Ureter (tissue), 1 donor: ENCODE measurements at places on chromosomes 6 and 20.

DNA sequence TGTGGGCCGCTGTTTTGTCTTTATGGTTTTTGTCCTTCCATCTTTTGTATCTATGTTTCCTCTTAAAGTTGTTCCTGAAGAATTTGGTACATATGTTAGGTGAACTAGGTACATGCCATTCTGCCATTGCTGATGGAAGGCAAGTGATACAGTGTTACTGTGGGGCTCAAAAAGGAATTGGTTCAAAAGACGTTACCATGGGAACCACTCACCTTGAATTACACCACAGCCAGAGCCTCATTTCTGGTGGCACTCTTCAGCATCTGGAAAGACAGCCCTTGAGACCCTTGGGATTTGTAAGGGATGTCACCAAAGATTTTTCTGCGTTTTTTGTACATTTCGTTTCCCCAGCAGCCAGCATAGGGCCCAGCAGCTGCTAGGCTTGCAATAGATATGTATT is 31.9 kb downstream of the TMEM181 start:
- no peak for DNase-seq

- no peak for DNase-seq
These were observed 50.5 kb downstream of the HNF4A start for GRCh38 chr20:44405785-44406571.

GRCh38 chr20:4154958-4155411 is 139.6 kb upstream of the RNF24 start:
- DNase-seq: no peak

- no peak for DNase-seq
These were observed 26.2 kb upstream of the CLDN20 start for GRCh38 chr6:155237613-155238012.

DNA sequence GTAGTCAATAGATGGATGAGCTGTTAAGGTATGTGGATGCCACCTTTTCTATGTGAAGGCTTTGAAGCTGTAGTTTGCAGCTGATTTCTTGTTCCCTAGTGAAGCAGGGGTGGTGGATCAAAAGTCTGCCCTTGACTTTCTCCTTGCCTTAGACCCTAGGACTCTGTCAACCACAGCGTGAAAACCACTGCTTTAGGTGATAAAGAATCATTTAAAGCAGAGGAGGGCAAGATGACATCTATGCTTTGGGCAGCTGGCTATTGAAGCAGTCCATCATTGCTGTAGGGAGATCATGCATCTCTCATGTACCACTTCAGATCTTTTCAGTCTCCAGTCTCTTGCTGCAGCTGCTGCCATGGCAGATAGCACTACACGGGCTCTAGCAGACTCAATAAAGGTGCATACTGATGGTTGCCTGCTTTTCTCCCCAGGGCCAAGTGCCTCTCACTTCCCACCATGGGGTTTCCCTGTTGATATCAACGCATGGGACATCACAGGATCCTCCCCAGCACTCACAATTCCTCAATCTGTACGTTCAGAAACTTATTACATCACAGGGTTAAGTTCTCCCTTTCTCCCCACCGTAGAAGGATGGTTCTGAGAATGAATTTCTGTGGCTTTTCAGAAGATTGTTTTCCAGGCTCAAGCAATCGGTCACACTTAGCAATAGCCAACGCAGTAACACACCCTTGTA is 122.0 kb upstream of the STMND1 start:
- no peak for DNase-seq

DNA sequence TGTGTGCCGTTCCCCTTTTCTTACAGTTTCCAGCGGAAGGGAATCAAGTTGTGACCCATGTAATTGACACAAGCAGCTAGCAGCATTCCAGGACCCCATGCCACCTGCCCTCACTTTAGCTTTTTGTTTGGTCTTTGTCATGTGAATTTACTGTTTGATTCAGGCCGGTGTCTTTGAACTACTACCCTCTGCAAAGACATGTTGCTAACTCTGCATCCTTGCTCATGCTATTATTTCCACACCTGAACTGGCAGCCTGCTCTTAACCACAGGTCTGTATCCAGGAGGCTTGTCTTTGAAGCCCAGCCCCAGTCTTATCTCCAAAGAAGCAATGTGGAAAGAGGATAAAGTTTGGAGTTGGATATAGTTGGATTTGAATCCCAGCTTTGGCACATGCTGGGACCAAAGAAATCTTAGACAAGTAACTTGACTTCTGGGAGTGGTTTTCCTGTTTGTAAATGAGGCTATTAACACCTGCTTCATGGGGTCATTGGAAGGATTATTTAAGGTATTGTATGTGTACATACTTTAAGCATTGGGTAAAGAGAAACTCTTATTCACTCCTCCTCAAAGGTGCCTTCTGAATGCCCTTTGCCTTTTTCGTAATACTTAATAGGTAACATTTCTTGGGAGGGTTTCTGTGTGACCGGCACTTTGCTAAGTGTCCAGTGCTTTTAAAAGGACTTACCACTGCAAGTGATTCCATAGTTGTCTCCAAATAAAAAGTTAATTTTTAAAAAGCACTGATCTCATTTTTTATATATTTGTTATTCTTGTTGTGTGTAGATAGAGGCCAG is 52.4 kb downstream of the RALY start:
- DNase-seq: no peak

- no peak for DNase-seq
These were observed 21.1 kb upstream of the AIG1 start for GRCh38 chr6:143039548-143039947.

GRCh38 chr6:72856801-72857200 is 234.9 kb downstream of the KCNQ5 start:
- no peak for DNase-seq

DNA sequence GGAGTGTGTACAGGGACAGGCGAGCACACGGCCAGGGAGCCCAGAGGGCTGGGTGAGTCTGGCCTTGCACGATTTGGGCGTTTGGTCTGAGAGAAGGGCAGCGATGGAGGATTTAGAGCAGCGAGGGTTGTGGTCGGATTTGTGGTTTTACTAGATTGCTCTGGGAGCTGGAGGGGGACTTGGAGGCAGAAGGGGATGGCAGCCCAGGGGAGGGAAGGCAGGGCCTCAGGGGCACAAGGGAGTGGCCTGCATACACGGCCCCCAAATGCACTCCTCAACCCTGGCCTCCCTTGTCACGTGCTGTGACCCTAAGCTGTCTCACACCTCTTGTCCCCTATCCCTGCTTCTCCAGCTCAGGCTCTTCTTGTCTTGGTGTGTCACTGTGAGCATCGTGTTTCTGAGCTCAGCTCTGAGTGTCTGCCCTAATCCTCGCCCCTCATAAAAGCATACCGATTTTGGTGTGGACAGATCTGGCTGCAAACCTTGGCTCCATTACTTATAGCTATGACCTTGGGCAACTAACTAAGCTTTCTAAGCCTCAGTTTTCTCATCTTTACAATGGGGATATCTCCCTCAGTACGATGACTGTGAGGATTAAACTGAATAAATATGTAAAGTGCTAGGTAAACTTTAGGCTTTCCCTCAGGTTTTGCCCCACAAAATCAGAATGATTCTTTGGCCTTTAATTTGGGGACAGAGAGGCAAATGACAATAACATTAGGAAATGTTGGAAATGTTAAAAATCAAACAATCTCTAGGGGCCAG is 120.1 kb upstream of the ARMC2 start:
- DNase-seq: no peak

- no peak for DNase-seq
These were observed 92.6 kb downstream of the YTHDF1 start for GRCh38 chr20:63123331-63123741.

- DNase-seq: no peak
These were observed 9.9 kb downstream of the ANKRD66 start for GRCh38 chr6:46756469-46757213.

- DNase-seq: no peak
These were observed 202.4 kb downstream of the MOXD1 start for GRCh38 chr6:132198896-132199295.

GRCh38 chr6:96900873-96901272 is 3.2 kb upstream of the NDUFAF4 start:
- DNase-seq: no peak

GRCh38 chr20:11544029-11544678 is 373.5 kb upstream of the BTBD3 start:
- DNase-seq: peak; percentile 55

- DNase-seq: no peak
These were observed 9.9 kb upstream of the KIF25 start for GRCh38 chr6:167987396-167988153.

GRCh38 chr20:59779656-59780380 is 153.6 kb downstream of the SYCP2 start:
- DNase-seq: peak; percentile 20

DNA sequence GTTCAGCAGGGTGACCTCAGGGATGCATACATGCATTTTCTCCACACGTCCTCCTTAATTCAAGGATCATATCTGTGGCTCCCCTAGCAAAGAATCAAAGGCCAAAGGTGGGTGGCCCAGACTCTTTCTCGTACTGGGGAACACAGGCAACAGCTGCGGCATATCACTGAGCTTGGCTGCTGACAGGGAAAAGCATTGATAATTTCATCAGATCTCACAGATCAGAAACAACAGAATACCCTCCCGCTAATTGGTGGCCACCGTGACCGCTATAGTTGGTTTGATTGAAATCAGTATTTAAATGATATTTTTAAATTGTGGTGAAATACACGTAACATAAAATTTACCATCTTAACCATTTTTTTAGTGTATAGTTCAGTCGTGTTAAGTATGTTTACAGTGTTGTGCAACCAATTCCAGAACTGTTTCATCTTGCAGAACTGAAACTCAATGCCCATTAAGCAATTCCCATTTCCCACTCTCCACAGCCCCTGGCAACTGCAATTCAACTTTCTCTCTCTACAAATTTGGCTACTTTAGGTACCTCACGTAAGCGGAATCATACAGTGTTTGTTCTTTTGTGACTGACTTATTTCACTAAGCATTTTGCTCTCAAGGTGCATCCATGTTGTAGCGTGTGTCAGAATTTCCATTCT is 74.7 kb upstream of the TMEM170B start:
- DNase-seq: no peak

GRCh38 chr6:65908065-65908464 is 201.0 kb upstream of the EYS start:
- DNase-seq: no peak

DNA sequence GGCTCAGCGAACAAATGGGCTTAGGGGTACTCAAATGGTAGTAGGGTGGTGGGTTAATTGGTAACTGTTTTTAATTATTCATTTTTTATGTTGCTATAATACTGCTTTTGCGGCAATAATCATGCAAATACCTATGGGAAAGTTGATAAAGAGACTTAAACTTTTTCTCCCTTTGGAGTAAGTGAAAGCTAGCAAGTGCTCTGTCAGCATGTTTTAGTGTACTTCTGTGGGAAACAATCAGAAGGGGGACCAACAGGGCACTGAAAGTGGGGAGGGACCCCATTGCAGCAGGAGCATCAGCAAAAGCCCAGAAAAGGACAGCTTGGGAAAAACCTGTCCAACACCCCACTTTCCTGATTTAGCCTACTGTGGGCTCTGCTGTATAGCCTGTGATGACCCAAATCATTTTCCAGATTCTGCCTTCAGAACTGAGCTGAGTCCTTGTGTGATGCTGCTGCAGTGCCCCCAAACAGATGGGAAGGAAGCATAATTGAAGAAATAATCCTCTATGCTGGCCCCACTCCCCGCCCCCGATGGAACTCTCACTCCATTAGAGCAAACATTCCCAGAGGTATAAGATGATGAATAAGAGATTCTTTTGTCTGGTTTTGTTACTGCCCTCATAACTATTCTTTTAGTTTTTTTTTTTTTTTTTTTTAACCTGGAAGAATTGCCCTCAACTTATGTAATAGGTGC is 322.8 kb downstream of the CD83 start:
- DNase-seq: no peak

DNA sequence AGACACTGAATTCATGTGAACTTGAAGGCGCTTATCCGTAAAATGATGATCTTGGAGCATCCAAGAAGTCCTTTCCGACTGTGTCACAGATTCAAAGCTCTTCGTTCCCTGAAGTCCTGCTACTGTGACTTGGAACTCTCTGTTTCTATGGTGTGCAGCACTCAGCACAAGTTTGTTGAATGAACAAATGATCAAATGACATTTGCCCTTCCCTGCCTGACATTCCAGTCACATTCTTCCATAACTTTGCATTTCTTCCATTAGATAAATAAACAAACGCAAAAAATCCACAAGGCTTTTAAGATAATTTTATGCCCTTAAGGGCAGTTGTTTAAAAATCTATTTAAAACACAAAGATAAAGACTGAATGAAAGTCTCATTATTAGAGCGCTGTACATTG is 39.9 kb downstream of the SGK1 start:
- DNase-seq: no peak

DNA sequence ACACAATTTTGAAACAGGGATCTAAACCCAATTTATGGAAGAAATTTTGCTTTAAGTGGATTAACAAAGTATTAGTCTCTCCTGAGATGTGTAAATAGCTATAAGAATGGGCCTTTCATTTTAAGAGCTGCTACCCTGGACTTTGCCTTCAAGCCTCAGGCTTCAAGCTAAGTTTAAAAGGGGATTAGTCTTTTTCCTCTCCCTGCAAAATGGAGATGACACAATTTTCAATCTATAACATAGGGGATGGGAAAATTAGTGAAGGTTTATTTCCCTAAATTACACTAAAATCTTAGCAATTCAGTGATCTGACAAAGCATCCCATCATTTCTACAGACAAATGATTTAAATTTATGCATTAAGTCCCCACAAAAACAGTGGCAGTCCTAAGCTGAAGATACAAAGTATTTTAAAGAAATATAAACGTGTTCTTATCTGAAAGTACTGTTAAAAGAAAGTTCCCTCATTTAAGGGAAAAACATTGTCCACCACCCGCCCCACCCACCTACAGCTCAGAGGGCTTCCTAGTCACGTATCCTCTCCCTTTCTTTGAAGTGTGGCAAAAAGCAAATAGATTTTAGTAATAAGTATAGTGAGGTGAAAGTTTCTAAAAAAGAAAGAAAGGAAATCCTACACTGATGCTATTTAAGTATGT is 14.5 kb downstream of the ARHGAP18 start:
- no peak for DNase-seq
